ENCODE measurements at places on chromosomes 3 and 15.
A peak's percentile ranks its signal among the peaks of the same experiment; 100 is the strongest.

DNA sequence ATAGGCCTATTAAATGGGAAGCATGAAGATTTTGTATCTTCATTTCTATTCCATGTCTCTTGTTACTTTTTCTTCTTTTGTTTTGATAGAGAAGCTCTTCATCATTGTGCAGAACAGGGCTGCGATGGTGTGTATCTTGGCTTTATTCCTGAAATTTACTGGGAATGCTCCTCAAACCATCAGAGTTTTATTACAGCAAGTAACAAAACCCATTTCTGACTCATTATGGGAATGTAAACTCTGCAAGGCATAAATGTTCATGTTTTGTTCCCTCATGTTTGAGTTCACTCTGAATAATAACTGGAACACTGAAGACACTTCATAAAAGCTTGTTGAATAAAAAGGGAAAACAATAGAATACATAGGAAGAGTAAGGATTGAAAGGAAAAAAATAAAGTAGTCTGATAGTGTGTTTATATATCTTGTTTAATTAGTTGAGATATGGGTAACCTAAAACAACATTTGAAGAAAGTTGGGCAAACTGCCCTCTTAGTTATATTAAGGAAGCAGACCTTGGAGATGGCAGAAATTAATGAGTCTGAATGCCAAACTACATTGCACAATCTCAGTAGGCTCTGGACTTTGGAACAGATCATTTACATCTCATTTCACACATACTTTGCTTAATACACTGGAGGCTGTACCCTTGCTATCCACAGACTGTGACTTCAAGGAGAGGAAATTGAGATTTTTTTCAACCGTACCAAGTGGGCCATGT is 521.5 kb downstream of the GRM7 start:
- DNase-seq: no peak

GRCh38 chr3:126537730-126538281 is 13.9 kb downstream of the CHST13 start:
- no peak for DNase-seq

DNA sequence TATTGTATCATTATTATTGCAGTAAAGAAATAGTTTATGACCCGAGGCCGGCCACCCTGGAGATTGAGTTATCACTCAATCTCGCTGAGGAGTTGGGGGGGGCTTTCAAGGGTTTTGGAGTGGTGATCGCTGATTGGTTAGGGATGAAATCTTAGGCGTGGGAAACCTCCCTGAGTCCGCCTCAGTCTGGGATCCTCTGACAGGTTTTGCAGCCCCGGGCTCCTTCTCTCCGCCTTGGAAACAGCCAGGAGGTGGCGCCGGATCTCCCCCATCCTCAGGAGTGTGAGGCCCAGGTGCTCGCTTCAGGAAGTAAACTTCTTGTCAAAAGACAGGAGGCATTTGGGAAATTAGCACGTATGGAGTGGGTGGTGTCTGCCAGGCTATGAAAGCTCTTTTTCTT is 41.1 kb upstream of the SEC61A1 start:
- DNase-seq: peak; percentile 23

DNA sequence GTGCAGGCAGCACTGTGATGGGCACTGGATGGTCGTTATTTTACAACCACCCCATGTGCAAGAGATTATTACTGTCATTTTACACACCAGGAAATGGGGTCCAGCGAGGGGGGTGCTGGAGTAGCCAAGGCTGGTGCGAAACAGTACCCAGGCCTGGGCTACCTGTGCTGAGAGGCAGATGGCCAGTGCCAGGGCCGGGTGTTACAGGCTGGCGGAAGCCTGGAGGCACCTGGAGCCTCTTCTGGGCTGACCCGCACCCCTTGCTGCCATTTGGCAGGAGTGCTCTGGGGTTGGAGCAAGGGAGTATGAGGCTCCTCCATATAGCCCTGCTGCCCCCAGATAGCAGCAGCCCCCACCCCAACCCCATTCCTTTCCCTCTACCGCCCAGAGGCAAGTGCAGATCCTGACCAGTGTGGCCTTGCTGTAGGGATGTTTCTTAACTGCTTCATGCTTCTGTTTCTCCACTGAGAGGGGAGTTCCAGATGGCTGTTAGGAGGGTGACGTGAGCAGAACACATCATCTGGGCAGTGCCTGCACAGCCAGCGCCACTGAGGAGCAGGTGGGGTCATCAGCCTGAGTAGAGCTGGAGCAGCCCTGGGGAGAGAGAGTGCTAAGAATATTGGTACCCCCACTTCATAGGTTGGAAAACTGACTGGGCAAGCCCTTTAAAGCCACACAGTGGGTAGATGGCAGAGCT is 15.3 kb downstream of the SNX33 start:
- no peak for DNase-seq

GRCh38 chr3:15602146-15602536 is 596 bp downstream of the BTD start:
- no peak for DNase-seq

DNA sequence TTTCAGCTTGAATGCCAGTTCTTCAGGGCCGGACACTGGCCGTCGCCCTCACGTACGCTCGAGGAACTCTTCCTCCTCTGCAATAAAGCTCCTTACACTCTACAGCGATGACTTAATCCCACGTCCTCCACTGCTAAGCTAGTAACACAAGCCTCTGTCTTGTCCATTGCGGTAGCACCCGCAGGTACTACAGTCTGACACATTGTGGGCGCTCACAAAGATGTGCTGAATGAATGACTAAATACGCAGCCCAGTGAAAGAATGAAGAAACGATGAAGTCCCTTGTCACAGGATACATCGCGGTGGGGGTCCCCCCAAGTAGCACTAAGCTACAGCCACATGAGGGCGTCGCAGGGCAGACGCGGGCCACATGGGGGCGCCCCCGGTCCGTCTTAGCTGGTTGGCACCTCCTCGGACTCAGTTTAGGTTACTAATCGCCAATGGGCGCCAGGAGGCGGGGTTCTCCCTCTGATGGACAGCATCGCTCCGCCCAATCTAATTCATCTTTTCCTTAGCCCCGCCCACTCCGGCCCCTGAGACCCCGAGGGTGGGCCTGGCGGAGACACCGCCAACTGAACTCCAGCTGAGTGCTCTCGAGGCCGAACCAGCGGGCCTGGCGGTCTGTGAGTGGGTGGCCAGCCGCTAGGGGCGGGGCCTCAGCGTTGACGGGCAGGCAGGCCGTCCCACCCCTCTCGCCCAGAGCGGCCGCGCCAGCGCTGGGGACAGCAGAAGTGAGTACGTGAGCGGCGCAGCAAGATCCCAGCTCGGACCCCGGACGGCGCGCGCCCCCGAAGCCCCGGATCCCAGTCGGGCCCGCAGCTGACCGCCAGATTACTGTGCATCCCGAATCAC is at the start of gene EPHB3:
Gene EPHB3, plus strand, starts transcription at position 725 of the 852 bp plus-strand sequence. CDS start 451 bp downstream, outside the sequence.
- DNase-seq: peak; percentile 99

DNA sequence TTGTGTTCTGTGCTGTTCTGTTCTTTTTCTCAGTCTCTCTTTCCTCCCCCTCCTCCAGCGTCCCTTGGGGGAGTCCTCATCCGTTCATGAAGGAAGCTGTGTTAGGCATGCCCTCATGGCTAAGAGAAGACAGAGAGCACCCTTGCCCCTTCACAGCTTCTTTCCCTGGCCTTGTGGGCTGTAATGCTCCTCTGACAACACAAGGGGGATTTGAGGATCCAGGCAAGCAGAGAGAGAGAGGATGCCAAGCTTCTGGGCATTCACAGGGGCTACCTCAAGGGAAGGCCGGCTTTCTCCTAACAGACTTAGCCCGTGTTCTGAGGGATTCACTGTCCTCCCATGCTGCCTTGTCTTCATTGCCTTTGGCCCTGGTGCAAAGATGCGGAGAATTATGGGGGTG is 389.5 kb downstream of the LRTM1 start:
- DNase-seq: no peak

GRCh38 chr3:16836505-16837237 is 48.1 kb upstream of the PLCL2 start:
- DNase-seq: peak; percentile 44

DNA sequence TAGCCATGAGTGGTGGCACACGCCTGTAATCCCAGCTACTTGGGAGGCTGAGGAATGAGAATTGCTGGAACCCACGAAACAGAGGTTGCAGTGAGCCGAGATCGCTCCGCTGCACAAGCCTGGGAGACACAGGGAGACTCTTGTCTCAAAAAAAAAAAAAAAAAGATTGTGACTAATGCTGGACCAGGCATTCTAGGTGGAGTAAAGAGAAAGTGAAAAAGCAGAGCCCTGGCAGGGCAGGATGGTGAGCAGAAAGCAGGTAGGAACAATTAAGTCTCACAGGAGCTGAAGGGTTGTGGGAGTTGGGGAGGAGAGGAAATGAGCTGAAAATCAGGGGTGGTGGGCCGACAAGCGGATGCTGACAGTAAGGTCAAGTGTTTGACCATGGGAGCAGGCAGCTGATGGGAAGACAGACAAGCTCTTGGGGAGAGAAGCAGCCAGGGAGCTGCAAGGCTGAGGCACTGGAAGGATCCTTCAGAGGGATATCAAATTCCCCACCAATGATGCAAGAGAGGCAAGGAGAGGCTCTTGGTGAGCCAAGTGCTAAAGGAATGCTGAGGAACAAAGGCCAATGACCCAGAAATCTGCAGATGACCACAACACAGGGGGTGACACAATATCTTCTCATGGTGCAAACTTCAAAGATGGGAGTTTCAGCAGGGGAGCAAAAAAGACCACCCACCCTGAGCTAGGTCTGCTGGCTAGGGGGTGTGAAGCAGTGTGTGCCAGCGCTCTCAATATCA is 251.1 kb downstream of the ULK4 start:
- peak; percentile 81 for DNase-seq

Data from AG08395 (cell line).